Bone marrow (tissue), 2 donors: ENCODE measurements at places on chromosomes 3 and 15.

GRCh38 chr3:69948246-69948862, 51.2 kb upstream of the SAMMSON start:
- DNase-seq, result no peak

DNA sequence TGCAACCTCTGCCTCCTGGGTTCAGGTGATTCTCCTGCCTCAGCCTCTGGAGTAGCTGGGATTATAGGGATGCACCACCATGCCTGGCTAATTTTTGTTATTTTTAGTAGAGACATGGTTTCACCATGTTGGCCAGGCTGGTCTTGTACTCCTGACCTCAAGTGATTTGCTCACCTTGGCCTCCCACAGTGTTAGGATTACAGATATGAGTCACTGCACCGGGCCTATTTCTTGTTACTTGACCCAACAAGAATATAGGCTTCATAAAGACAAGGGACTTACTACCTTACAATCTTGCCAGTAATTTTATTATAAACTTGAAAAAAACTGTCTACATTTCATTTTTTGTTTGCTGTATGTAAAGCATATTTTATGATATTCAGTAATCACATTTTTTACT, 21.4 kb upstream of the ZBTB47 start:
- DNase-seq, result no peak

DNA sequence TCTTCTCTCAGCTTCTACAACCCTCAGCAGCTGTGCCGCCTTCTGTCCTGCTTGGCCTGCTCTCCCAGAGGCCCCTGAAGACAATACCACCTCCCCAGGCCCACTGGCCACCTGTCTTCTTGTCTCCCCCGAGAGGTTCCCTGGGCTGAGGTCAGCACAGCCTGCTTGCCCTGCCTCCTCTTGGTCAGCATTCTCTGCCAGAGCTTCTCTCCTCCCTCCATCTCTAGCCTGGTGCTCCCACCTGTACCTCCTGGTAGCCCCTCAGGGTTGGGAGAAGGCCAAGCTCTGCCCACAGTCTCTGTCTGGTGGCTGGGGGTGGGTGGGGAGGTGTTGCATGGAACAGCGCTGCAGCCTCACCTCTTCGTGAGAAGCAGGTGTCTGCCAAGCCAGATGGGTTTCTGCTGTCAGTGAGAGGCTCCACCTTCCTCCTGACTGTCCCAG, 5.6 kb upstream of the ISLR start:
- no peak for DNase-seq

GRCh38 chr15:90259524-90259923, 5.9 kb upstream of the NGRN start:
- DNase-seq, result no peak

DNA sequence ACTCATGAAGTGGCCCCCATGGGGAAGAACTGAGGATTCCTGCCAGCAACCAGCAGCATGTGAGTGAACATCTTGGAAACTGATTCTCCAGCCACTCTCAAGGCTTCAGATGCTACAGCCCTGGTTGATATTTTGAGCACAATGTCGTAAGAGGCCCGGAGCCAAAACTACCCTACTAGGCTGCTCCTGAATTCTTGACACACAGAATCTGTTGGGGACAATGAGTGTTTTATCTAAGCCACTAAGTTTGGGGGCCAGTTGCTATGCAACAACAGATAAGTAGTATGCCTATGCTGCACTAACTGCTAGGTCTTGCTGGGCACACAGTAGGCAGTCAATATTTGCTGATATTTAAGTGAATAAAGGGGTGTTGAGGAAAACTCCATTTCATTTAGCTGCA, 89.9 kb upstream of the CHL1 start:
- no peak for DNase-seq

- DNase-seq, result no peak
Observed at GRCh38 chr3:65473736-65474135, 565.0 kb downstream of the MAGI1 start.

DNA sequence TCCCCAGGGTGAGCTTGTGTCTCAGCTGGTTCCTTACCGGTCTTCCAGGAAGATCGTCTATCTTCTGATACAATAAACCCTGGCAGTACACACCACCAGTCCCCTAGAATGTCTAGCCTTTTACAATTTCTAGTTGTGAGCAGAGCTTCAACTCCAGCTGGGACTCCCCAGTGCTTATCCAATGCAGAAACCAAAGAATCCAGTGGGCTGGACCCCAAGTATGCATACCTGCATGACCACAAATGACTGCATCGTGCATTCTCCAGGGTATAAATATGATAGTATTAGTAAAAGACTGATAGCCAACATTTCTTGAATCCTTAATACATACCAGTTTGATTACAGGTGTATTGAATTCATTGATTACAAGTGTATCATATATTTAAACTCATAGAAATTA, 176.0 kb downstream of the SATB1 start:
- DNase-seq, result no peak

- no peak for DNase-seq
Observed at GRCh38 chr3:144314946-144315345, 343.3 kb downstream of the DIPK2A start.

DNA sequence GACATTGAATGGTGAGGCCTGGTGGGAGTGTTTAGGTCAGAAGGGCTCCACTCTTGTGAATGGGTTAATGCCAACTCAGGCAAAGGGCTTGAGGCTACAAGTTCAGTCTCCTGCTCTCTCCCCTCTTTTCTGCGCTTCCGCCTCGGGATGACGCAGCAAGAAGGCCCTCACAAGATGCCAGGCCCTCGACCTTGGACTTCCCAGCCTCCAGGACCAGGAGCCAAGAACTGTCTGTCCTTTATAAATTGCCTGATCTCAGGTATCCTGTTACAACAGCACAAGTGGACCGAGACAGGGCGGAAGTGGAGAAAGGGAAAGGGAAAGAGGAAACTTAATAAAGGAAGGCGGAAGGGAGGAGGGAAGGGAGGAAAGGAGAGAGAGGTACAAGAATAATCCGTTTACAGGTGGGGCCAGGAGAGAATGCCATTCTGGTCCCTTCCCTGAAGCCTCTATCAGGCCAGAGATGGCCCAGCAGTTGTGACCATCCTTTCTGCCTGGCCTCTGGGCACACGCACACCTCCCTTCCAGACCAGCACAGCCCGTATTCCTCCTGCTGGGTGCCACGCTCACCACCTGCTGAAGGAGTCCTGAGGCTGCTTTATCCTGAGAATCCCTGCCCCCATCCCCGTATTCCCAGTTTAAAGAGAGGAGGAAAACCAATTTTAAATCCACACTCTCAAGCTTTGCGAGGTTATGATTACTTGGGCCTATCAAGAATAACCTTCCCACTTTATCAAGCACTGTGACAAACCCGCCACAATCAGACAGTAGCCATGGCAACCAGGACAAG, 64.2 kb downstream of the OXNAD1 start:
- no peak for DNase-seq

GRCh38 chr3:188962253-188963247, 209.2 kb upstream of the TPRG1 start:
- no peak for DNase-seq

DNA sequence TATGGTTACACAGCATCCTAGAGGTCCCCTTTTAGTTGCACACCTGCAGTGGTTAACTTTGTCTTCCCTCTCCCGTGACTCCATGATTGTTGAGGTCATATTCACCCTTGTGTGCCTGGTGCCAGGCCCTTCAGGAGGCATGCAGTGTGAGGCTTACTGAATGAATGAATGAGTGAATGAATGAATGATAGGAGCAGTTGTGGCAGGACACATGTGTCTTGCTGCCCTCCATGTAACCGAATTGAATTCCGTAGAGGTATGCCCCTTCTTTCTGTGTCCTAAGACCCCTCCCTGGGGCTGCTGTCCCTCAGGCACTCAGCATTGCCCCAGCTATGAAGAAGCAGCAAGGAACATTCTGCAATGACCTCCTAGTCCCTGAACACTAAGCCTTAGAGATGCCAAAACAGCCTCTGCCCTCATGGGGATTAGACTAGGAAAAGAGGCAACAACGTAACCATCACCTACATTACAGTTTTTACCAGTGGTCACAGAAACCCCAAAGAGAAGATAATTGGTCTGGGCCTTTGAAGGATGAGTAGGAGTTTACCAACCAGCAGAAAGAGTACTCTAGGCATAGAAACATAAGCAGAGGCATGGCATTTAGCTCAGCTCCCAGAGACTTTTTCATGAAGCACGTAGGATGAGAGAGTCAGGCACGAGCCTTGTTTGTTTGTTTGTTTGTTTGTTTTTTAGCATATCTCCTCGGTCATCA, 22.5 kb upstream of the CPNE9 start:
- DNase-seq, result no peak

DNA sequence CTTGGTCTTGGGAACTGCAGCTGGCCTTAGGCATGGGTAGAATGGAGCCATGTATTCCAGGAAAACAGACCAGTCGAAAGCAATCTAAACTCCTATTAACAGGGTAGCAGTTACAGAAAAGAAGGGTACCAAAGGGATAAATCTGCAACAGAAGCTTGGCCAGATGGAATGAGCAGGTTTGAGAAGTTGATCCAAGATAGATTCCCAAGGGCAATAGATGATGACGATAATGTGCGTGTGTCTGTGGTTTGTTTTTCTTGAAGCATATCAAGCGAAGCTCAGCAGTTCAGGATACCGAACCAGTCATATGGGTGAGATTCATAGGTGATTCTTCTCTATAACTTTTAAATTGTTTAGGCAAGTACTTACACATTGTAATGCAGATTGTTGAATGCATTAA, 203.8 kb upstream of the SEMA6D start:
- no peak for DNase-seq

- no peak for DNase-seq
Observed at GRCh38 chr3:188513662-188514328, 359.8 kb downstream of the LPP start.

GRCh38 chr3:20572473-20572872, 386.5 kb upstream of the SGO1 start:
- DNase-seq, result no peak

GRCh38 chr3:7847021-7847420, 654.6 kb upstream of the LMCD1 start:
- DNase-seq, result no peak

DNA sequence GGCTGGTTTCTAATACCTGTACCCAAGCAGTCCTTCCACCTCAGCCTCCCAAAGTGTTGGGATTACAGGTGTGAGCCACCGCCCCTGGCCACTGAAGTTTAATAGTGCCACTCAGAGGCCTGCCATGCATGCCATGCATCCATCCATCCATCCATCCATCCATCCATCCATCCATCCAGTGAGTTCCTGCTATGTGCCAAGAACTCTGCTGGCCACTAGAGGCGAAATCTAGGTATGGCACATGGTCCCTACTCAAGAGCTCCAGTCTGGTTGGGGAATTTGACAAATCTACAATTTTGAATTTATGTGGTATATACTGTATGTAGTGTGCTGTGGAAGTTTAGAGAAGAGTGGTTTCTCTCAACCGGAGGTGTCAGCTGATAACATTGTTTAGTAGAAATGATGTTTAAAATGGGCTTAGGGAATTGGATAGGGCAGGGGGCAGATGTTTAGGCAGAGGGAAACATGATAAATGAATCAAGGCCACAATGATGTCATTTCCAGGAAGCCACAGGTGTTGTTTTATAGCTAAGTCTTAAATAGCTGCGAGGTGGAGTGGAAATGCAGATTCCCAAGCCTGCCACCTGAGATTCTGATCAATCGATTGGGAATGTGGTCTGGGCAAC, 384.4 kb upstream of the C2CD4B start:
- DNase-seq, result no peak
